ENCODE measurements at places on chromosomes 5 and 9.

GRCh38 chr9:18857769-18858168 is 175.2 kb downstream of the SAXO1 start:
- no peak for DNase-seq

DNA sequence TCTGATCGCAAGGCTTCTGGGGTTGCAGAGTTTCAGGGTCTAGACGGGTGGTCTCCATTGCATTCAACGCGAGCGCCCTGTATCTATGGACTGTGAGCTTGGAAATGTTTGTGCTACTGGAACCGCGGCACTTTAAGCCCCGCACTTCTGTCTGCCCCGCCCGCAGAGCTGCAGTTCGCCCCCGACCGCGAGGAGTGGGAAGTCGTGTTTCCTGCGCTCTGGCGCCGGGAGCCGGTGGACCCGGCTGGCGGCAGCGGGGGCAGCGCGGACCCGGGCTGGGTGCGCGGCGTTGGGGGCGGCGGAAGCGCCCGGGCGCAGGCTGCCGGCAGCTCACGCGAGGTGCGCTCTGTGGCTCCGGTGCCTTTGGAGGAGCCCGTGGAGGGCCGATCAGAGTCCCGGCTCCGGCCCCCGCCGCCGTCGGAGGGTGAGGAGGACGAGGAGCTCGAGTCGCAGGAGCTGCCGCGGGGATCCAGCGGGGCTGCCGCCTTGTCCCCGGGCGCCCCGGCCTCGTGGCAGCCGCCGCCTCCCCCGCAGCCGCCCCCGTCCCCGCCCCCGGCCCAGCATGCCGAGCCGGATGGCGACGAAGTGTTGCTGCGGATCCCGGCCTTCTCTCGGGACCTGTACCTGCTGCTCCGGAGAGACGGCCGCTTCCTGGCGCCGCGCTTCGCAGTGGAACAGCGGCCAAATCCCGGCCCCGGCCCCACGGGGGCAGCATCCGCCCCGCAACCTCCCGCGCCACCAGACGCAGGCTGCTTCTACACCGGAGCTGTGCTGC is 1.0 kb downstream of the ADAMTS19 start:
- DNase-seq = no peak

DNA sequence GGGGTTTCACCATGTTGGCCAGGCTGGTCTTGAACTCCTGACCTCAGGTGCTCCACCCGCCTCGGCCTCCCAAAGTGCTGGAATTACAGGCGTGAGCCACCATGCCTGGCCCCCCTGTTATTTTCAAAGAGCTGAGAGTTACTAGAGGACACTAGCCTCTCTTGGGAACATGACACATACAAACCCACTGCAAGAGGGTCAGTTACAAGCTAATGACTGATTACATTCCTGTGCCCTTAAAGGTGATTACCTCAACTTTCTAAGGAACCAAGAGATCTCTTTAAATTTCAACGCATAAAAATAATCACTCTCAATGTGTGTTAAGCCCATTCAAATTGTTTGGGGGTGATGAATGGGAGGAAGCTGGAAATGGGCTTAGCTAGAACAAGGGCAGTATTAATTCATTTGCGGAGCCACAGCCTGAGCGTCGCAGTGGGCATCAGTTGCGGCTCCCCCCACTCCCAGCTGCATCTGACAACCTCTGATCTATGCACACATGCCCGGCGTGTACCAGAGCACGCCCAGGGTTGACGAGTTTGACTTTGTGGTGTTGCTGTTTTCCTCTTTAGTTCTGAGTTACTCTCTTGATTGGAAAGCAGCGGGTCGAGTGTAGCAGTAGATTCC is 146.9 kb downstream of the GOLPH3 start:
- DNase-seq = no peak

GRCh38 chr5:169121630-169122420 is 179.1 kb downstream of the SLIT3 start:
- no peak for DNase-seq

GRCh38 chr5:88827997-88828396 is 55.0 kb downstream of the MEF2C start:
- DNase-seq = no peak

DNA sequence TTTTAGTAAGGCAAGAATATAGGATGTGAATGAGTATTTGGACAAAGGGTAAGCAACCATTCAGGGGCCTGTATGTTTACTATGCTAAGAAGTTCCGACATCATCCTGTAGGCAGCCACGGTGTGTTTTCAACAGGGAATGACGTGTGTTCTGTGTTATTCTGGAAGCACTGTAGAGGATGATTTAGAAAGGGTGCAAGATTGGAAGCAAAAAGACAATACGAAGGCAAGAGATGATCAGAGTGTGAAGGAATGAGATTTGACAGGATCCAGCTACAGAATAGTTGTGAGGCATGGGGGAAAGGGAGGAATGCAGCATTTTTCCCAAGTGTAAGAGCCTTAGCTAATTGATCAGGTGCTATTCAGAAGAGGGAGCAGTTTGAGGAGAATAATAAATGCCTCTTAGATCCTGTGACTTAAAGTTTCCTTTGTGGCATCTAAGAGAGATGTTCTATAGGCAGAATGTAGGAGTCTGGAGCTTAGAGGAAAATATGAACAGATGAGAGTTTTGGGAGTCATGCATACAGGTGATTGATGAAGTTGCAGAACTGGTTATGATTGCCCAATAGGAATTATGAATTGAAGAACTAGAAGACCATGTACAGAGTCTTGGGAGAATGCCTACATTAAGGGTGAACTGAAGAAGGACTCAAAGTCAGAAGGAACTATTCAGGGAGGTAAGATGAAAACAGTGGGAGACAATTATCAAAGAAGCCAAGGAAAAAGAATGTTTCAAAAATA is 2.5 kb downstream of the SMC5 start:
- DNase-seq = no peak

DNA sequence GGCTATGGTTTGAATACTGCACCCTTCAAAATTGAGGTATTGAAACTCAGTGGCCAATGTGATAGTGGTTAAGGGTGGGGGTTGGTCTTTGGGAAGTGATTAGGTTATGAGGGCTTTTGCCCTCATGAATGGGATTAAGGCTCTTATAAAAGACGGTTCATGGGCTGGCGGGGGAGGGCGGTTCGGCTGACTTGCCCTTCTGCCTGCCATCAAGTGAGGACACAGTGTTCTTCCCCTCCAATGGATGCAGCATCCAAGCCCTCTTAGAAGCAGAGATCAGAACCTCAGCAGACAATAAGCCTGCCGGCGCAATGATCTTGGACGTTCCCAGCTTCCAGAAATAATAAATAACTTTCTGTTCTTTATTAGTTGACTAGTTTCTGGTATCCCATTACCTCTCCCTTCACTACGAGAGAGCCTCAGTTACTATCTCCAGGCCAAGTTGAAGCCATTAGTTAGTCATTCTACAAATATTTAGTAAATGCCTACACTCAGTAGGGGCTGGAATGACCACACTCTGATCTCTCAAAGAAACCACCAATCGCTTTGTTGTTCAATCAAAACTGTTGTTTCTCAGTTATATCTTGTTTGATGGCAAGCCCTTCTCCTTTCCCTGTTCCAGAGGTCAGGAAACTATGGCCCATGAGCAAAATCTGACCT is 219.3 kb downstream of the TSSK1B start:
- no peak for DNase-seq

GRCh38 chr9:93652604-93653592 is 76.5 kb downstream of the PHF2 start:
- no peak for DNase-seq

GRCh38 chr9:133647148-133647547 is 11.0 kb downstream of the DBH start:
- no peak for DNase-seq
